ENCODE measurements at places on chromosomes 2 and 18.

DNA sequence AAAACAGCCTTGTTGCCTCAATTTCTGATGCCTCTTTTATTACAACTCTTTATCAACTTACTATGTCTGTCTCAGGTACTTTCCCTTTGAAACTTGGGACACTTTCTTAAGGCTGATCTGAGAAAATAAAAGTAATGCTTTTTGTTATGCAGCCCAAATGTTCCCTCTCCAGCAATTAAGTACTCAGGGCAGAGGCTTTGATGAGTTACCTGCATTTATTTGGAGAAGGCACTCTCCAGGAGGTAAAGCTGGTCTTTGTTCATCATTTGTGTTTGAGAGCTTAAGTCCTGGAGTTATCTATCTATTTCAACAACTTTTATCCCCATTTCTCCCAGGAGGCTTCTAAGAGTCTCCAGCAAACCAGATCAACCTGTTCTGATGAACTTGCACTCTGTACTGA is 259.2 kb downstream of the ASXL3 start:
- DNase-seq = no peak

DNA sequence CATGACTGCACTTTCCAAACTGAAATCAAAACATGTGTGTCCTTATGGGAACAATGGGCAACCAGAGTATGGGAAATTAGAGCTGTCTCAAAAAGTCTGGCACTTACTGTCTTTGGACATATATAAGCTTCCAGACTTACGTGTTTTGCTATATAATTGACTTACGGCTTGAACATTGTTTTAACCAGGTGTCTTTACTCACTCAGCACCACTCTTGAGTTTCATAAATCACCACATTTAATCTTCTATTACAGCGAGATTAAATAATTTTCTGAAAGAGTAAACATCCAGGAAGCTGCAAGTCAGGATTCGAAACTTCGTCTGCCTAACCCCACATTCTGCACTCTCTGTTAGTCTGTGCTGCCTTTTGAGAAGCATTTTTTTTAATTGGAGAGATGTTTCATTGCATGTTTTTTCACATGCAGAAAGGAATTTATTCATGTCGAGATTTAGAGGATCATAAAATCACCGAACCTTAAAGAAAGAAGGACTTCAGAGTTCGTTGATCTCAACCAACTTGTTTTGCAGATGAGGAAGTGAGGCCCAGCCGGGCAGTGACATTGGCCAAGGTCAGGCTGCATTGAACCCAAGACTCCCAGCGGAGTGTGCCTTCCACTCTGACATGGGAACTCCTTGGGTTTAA is 137.3 kb downstream of the SETBP1 start:
- DNase-seq = no peak

DNA sequence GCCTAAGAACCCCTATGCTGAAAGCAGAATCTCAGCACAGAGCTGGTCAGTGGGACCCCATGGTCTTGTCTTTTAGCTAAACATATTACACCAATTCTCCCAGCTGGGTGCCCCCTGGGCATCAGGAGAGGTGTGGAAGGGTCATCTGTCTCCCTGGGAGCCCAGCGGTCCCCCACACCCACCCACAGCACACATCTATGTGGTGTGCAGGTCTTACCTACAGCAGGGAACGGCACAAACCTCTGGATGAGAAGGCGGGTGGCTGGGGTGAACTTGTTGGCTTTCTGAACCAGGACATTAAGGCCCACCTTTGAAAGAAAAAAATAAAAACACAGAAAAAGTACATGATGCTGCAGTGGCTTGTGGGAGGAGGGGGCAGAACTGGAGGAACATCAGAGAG is 70.7 kb downstream of the EMX1 start:
- no peak for DNase-seq

DNA sequence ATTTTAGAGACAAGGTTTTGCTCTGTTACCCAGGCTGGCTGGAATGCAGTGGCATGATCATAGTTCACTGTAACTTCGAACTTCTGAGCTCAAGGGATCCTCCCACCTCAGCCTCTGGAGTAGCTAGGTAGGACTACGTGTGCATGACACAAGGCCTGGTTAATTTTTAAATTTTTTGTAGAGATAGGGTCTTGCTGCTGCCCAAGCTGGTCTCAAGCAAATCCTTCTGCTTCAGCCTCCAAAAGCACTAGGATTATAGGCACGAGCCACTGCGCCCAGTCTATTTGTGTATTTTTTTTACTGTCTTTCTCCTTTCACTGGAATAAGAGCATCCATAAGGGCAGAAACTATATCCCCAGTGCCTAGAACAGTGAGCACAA is 89.3 kb downstream of the PLEKHM3 start:
- no peak for DNase-seq

DNA sequence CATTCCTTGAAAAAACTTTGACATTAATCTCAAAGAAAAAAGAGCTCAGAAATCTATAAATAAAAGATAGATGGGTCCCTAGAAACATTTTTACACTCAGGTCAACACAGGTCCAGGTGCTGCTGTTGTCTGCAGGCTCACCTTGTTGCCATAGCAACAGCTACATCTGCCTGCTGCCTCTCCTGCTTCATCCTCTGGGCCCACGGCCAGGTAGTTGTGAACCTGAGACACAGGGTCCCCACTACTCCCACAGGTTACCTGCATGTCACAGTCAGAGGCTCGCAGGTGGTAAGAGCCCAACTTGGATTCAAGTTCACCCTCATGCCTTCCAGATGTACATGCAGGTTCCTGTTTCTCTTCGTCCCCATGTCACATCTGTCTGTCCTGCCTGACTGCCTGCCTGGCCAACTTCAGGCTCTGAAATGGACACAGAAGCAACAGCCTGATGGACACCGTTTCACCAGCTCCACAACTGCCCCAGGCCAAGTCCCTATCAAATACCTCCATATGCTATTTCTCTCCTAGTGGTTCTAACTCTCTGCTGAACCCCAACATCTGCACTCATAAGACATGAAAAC is 88.3 kb upstream of the SALL3 start:
- DNase-seq = no peak

- DNase-seq = no peak
These were observed 44.0 kb downstream of the STEAP3 start for GRCh38 chr2:119267604-119268003.

DNA sequence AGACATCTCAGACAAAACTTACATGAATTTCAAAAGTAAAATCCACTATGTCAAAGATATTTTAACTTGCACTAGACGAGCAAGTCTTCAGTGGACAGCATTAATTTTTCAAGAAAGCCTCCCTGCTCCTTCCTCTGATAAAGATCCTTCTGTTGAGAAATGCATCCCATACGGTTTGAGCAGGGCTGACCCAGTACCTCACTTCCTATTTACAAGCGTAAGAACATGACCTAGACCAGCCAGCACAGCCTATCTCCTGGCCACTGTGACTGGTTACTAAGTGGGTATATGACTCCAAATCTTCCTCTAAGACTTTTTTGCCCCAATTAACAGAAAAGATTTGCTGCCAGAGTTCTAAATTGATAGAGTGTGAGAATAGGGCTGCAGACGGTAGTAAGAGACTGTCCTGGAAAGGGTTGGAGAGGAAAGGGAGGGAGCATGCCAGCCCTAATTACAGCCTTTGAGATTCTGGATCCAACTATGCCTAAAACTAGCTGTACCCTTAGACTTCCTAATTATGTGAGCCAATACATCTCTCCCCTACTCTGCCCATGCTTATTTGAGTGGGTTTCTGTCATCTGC is 108.4 kb downstream of the PRELID3A start:
- DNase-seq = no peak

- DNase-seq = no peak
These were observed 96.4 kb upstream of the LDAH start for GRCh38 chr2:20919297-20919800.

- DNase-seq = no peak
These were observed at the start of gene ABCA12 for GRCh38 chr2:215138479-215138878. TSS of gene ABCA12 (minus strand) at chr2:215138626. CDS start at chr2:215138208, 418 bp downstream.

GRCh38 chr2:204202253-204202652 is 265.7 kb downstream of the ICOS start:
- DNase-seq = no peak

DNA sequence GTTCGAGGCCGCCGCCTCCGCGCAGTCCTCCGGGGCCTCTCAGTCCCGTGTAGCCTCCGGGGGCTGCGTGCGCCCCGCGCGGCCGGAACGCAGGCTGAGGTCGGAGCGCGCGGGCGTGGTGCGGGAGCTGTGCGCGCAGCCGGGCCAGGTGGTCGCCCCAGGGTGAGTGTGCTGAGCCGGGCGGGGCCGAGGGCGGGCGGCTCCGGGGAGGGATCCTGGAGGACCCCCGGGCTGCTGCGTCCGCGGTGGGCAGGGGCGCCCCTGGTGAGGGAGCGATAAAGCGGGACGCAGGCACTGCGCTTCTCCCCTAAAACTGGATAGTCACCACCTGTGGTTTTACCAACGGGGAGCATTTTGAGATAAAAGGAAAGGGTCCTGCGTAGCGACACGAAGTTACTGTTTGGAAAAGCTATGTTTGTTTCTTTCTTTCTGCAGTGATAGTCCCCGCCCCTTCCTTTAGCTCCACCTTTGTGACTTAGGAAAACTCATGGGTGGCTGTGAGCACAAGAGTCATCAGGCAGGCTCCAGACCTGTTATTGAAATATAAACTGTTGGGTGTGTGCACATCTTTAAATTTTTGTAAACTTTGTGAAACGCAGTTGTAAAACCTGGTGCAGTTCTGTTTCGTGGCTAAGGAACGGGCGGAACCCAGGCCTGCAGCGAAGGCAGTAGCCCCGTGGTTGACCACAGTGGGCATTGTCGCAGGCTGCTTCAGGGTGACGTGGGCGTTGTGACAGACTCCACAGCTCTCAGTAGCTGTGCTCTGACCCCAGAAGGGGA is 687 bp downstream of the CTDP1 start:
- DNase-seq = peak; percentile 49

GRCh38 chr2:170221317-170222288 is 43.7 kb downstream of the MYO3B start:
- no peak for DNase-seq

DNA sequence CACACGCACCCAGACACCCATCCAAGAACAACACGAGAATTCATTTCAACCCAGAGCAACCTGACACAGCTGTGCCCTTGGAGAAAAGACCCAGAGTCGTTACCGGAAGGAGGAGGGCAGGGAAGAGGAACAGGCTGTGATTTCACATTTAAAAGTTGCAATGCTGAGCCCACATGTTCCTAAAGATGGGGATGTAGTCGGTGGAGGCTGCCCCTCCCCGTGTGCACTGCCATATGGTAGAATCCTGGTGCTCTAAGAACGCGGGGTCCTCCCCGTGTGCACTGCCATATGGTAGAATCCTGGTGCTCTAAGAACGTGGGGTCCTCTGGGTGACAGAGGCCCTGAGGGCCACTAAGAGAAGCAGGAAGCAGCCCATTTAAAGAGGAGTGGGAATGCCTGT is 10.9 kb downstream of the MTERF4 start:
- DNase-seq = no peak

DNA sequence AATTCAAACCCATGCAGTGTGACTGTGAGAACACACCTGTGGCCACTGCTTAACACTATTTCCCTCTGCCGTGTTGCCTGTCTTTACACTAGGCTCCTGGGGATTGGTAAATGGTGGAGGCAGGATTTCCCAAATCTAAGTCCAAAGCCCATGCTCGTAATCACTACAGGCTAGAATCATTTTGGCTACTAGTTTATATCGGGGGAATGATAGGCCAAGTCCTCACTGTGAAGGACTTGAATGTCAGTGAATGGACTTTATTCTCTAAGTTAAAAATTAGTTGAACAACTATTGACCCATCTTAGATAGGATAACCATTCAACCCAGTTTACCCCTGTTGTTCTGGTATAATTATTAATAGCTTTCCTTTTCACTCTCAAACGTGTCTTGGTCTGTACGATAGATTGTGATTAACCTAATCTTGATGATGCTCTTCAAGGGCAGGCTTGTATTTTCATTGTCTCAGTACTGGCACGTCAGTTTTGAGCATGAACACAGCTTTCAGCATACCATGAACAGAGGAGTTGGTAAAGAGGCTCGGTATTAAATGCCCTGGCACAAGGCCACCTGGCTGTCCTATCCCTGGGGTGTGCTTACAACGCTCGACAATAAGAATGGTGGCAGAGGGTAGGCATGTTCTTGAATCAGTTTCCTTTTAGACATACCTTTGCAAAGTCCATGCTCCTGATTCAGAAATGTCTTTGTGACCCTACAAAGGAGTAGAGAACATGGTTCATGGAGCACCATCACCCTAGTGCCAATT is 148.8 kb downstream of the RTN4 start:
- no peak for DNase-seq

GRCh38 chr2:19801367-19802080 is 100.3 kb downstream of the TTC32 start:
- no peak for DNase-seq

DNA sequence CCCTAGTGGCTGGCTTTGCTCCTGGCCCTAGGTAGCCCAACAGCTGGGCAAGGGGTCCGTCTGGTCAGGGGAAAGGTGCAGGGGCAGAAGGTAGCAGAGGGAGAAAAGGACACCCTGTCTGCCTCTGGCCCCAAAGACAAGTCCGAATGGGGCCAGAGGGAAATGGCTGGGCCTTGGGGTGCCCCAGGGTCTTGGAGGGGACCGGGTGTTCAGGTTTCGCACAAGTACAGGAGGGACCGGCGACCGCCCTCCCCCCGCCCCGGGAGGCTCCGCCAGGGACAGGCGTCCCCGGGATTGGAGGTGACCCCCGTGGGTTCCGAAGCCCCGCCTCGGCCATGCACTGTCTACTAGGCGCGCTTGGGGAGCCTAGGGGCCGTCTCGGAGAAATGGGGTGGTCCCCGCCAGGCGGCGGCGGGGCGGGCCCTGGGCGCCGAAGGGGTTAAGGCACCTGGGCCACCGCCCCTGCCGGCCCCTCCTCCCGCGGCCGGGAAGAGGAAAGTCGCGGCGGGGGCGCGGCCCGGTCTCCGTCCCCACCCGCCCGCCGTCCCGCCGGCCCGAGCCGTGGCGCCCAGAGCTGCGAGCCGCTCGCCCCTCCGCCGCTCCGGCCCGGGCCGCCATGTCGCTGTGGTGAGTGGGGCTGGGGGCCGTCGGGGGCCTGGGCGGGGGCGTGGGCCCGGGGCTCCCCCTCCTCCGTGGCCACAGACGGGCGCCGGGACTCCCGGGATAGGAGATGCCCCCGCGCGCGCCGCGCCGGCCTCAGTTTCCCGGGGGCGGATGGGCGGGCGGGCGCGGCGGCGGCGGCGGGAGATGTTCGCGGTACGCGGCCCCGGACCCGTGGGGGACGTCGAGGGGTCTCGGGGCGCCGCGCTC is at the start of gene B3GNT7:
B3GNT7 (plus strand) TSS at position 523 of the 870 bp plus-strand sequence; CDS start at position 617, 94 bp downstream.
- peak; percentile 65 for DNase-seq

DNA sequence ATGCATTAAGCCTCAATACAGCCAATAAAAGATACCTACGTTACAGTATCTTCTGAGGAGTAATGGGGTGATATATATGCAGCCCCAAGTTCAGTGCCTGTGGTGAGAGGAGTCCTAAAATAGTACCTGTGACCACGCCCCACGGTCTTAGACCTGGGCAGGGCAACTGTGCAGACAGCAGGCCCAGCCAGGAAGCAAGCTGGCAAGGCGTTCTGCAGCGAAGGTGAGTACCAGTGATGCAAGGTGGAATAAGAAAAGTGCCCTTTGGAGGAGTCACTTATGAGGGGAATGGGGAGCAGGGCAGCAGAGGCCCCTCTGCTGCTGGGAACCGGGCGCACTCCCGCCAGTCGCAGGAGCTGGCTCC is 12.7 kb upstream of the MAP3K2 start:
- no peak for DNase-seq

- no peak for DNase-seq
These were observed 6.2 kb downstream of the ODC1 start for GRCh38 chr2:10441948-10442347.
